Stimulated activated CD4-positive, alpha-beta T cell treated with anti-CD3 and anti-CD28 coated beads, Interleukin-4, amount 100 ng/mL, for 48 hours (primary cell): ENCODE measurements at places on chromosomes 7 and 10.

GRCh38 chr10:93143281-93143680 is 69.6 kb downstream of the CYP26A1 start:
- no peak for DNase-seq

DNA sequence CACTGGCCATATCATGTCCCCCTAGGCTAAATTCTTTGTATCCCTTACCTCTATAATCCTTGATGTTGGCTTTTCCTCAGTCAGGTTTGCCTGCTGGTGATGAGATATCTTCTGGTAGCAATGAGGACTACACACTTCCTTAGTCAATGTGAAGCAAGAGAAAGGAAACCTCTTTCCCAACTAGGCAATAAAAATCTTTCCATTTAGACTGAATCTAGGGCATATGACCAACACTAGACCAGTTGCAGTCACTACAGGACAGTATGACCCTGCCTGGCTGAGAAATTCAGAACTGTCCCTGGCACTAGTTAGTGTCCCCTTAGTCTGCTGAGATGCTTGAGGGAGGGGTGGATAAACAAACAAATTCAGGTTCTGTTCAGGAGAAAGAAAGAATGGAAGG is 142.6 kb downstream of the RNLS start:
- DNase-seq = no peak

GRCh38 chr7:131040467-131040932 is 287.2 kb upstream of the MKLN1 start:
- peak; percentile 36 for DNase-seq

- DNase-seq = no peak
Observed at GRCh38 chr7:139774376-139774775, 3.4 kb downstream of the HIPK2 start.

GRCh38 chr7:25619963-25620799 is 391.9 kb upstream of the NPVF start:
- DNase-seq = peak; percentile 1

- DNase-seq = no peak
Observed at GRCh38 chr10:46310143-46310514, 23.3 kb downstream of the ANTXRL start.

DNA sequence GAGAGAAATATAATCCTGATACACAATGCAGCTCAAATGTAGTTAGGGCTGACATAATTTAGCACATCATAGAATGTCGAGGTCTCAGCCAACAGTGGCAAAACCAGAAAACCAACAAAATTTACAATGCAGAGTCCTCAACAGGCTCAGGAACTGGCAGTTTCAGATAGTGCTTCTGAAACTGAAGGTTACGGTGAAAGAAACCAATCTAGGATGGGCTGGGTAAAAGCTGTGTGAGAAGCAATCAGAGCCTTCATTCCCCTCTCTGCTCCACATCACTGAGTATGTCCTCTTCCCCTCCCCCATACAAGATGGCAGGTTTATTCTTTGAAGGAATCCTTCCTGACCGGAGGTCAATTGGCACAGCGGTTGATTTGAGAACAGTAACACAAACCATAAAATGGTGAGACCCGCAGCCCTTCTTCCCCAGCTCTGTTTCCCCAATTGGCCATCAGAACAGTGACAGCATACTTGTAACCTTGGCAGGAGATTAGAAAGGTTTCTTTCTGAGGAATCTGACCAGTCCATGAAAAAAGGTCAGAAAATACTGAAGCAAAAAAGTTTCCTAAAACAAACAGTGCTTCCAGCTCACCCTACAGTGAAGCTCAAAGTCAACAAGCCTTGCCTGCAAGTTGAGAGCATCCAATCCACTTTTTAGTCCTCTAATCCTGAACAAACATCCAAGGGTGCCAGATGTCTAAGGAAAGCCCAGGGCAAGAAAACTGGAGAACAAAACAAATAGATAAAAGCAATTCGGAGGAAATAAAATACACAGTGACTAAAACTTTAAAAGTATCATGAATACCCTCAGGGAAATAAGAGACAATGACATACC is 53.9 kb upstream of the IL6 start:
- DNase-seq = no peak

DNA sequence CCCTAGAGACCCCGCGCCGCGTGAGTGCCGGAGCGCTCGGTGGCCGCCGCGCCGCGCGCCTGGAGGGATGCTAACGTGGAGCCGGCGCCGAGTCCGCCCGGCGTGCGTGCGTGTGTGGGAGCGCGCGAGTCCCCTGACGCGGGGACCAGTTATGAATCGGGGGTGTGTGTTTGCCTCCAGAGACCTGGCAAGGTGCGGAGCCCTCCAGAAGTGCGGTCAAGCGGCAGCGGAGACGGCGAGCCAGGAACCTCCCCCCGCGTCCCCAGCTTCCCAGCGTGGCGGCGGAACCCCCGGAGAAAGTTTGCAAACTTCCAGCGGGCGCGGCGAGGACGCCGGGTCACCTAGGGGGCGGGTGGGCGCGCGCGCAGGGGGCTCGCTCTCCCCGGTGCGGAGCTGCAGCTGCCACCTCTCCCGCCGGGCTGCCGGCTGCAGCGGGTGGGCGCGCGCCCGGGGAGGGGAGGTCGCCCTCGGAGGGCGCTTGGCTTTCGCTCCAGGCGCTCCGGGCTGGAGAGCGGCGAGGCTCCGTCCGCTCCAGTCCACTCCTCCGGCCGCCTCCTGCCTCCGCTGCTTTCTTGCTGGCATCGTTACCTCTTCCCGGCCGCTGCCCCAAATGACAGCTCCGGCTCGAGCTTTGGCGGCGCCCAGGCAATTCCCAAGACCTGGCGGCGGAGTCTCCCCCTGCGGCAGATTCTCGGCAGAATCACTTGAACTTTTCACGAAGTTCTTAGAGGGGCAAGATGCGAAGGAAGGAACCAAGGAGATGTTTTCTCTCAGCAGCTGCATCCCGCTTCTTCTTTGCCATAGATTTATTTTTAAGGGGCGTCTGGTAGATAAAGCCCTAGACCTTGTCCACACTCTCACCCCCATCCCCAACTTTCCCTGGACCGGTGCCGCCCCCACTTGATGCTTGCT is 2.3 kb upstream of the CREB5 start:
- DNase-seq = no peak

GRCh38 chr10:94549221-94549620 is 3.6 kb downstream of the HELLS start:
- no peak for DNase-seq

DNA sequence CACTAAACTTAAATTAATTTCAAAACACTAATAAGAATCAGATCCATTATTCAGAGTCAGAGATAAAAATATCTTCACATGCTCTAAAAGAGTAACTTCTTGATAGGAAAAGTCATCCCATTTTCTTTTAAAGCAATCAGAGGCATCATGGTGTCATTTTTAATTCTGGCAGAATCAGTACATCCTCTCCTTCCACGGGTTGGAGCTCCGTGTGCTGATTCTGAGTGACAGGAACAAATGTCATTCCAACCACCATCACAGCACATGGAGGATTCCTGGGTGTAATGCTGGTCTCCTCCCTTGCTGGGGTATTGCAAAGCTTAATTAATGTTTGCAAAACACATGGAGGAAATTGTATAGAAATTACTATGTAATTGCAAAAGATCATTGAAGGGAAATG is 114.5 kb upstream of the IMMP2L start:
- no peak for DNase-seq

GRCh38 chr10:92068900-92069299 is 145.3 kb downstream of the BTAF1 start:
- no peak for DNase-seq

GRCh38 chr7:64902806-64903721 is at the start of gene ZNF273:
ZNF273 (plus strand) TSS chr7:64903273; CDS start chr7:64903318, 45 bp downstream.
- peak; percentile 80 for DNase-seq

- no peak for DNase-seq
Observed at GRCh38 chr10:112082120-112082519, 101.4 kb downstream of the GPAM start.

DNA sequence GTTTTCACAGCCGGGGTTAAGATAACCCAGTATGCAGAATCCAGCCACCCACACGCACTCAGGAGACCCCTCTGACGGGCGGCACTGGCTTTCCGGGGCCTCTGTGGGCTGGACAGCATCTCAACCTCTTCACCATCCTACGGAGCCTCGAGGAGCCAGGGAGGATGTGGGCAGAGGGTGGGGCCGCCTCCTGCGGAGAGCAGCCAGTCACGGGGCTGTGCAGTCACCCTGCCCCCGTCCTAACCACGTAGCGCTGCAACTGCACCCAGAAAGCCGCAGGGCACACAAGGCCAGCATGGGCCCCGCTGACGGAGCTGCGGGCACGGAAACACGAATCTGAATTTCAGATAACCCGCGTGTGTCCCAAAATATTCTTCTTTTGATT is 270.3 kb downstream of the ELFN1 start:
- peak; percentile 74 for DNase-seq

GRCh38 chr10:42963312-42963711 is 113.6 kb upstream of the RET start:
- no peak for DNase-seq

DNA sequence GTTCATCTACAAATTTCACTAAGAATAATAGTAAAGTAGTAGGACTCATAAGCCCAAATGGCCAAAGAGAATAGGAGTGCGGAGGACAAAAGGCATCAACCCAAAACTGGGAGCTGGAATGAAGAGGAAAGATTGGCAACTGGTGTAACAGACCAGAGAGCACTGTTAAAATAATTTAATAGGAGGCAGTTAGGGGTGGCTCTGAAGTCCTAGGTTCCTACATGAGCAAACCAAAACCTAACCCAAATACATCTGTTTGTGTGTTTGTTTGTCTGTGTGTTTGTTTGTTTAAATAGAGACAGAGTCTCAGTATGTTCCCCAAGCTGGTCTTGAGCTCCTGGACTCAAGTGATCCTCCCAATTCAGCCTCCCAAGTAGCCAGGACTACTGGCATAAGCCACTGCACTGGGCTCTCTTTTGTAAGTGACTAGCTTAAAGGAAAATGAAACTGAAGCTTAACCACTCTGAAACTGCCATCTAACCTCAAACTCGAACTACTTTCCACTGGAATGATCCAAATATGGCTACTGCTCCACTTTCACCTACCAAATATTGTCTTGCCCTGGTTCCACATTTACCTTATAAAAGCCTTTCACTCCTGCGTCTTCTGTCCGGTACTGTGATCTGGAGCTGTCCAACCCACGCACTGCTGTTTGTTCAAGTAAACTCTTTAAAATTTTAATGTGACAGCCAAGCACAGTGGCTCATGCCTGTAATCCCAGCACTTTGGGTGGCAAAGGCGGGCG is 94.9 kb downstream of the AKR1D1 start:
- DNase-seq = no peak

DNA sequence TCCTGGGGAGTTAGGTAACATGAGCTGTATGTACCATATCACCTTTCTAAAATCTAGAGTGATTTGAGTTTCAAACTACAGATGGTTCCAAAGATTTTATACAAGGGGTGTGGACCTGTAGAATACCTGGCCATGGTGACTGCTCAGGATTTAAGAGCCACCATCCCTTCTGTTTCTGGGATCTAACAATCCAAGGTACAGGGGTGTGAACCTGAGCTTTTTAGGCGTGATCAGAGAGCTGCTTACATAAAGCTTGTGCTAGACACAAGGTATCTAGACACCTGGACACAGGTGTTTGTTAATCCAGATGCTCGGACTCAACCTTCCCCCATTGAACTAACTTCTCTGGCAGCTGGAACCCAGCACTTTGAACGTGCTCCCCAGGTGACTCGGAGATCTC is 516.4 kb downstream of the RPS24 start:
- DNase-seq = no peak

DNA sequence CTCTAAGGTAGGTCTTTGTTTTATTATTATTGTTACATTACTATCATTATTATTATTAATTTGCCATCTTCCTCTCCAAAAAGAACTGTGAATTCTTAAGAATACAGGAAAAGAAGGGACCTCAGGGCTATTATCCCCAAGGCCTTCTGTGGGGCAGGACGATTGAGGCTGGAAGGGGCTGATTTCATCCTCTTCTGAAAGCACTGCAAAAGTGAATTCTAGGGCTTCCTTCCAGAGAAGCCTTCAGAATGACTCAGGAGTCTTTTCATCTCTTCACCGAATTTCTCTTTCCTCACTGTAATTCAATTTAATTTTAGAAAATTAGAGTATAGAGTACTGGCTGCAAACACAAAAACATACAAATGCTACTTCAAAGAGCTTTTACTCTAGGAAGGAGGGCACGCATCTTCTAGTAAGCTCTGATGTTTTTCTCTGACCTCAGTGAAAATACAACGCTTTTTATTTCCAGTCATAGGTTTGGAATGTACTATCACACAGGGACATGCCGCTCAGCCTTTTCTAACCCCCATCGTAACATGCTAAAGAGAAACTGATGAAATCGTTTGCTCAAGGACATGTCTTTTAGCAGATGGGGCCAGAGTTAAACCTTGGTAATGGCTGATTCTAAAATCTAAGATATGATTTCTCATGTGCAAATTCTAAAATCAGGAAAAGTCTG is 280.2 kb upstream of the PITRM1 start:
- DNase-seq = no peak

GRCh38 chr7:25864943-25865751 is 286.9 kb upstream of the NFE2L3 start:
- no peak for DNase-seq

DNA sequence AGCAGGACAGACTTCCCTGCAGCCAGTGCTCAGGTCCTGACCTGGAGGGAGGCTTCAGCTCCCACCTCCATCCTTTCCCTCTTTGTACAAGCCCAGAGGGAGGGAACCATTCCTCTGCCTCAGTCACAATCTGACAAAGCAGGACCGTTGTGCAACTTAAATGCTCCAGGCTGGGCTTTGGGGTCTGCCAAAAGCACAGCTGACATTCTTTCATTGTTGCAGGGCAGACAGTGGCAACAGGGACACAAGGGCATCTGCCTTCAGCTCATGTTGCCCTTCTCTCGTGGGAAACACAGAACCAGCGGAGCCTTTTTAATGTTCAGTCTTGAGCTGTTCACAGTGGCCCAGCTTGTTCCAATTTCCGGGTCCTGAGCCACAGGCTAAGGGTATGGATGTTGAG is 155.7 kb upstream of the TNS3 start:
- no peak for DNase-seq

DNA sequence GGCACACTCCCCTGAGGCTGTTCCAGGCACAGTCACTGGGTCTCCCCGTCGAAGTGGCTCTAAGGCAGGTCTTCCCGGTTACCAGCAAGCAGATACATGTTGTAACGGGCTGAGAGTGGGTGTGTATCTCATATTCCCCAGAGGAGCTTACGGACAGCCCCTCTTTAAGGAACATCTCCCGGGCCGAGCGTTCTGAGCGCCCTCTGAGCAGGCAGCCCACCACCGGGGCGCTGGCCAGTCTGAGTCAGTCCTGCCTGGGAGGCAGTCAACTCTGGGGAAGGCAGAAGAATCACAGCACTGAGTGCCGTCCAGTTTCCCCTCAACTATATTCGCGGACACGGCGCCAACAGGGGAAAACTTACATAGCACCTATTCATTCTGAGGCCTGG is 117.4 kb downstream of the LHPP start:
- no peak for DNase-seq
